ENCODE measurements at places on chromosomes 1 and 21. TPM values are rescaled to one million over a fixed set of nuclear protein-coding genes. Genes with fewer than 3 reads are reported as not detected.

Gene APCS
- not detected for total RNA-seq

Gene HIVEP3
- 1.5 TPM for total RNA-seq

- DNase-seq = no peak
These were observed 83.7 kb downstream of the SPSB1 start for GRCh38 chr1:9376430-9376829.

DNA sequence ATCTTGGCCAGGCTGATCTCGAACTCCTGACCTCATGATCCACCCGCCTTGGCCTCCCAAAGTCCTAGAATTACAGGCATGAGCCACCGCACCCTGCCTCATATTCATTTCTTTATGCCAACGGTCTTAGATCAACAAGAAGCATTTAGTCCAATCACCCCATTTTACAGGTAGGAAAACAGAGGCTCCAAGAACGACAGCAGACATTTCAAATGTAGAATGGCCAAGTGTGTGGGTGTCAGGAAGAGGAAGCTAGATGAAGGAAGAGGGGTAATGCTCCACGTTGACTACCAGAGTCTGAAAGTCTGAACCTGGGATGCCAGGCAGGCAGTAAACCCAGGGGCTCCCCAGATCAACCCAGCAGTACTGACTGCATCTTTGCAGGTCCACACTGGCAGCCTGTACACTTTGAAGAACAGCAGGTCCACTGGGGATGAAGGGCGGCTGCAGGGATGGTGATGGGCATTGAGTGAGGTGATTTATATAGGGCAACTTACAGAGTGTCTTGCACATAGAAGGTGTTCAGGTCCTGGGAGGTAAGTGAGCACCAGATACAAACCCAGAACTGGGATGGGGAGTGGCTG, 120.2 kb downstream of the EPHB2 start:
- DNase-seq = no peak

- no peak for DNase-seq
These were observed 39.3 kb downstream of the ELK4 start for GRCh38 chr1:205592443-205593003.

Gene LMX1A
- total RNA-seq = not detected

DNA sequence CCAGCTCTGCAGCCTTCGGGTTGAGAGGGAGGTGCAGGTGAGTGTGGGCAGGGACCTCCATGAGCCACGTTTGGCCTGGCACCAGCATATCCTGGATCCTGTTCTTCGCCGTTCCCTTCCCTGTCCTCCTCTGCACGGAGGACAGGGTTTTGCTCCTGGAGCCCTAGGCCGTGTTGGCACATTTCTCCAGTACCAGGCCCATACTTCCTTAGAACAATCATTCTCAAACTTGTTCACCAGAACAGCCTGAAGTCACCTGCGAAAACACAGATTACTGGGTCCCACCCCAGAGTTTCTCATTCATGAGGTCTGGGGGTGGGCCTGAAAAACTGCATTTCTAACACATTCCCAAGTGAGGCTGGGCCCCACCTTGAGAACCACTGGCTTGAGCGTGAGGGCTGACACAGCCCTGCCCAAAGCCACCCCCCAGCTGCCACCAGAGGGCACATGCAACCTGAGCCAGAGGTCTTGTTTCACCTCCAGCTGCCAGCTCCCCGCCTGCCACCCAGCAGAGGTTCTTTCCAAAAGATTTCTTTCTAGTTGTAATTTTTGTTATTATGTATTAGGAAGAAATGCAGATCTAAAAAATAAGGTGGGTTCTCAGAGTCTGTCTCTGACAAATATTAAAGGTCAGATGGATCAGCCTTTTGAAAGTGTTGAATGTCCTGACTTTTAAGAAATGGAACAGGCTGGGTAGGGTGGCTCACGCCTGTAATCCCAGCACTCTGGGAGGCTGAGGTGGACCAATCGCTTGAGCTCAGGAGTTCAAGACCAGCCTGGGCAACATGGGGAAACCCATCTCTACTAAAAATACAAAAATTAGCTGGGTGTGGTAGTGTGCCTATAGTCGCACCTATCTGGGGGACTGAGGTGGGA, 39.6 kb upstream of the LDLRAP1 start:
- DNase-seq = peak; percentile 18
